ENCODE measurements at places on chromosomes 7 and 10.

- DNase-seq, result no peak
These were observed 255.3 kb downstream of the FZD1 start for GRCh38 chr7:91519241-91520158.

DNA sequence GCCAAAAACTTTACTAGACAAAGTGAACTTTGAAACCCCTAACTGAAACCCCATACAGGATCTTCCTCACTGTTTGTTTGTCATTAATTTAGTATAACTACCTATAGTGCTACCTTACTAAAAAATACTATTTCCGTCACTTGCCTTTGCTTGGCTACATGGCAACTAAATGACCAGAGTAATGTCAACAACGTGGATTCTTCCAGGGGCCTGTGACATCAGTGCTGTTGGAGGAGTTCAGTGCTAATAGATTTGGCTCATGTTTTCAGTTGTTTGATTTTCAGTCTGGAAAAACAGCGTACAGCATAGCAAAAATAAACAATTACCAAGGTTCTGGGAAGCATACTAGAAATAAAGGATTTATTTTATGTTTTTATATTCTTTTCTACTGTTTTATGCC lies 3.0 kb upstream of the ASB15 start:
- no peak for DNase-seq

GRCh38 chr10:97333601-97334369 lies 744 bp downstream of the FRAT2 start:
- no peak for DNase-seq

GRCh38 chr7:104846731-104847130 lies 167.3 kb upstream of the KMT2E start:
- DNase-seq, result no peak

DNA sequence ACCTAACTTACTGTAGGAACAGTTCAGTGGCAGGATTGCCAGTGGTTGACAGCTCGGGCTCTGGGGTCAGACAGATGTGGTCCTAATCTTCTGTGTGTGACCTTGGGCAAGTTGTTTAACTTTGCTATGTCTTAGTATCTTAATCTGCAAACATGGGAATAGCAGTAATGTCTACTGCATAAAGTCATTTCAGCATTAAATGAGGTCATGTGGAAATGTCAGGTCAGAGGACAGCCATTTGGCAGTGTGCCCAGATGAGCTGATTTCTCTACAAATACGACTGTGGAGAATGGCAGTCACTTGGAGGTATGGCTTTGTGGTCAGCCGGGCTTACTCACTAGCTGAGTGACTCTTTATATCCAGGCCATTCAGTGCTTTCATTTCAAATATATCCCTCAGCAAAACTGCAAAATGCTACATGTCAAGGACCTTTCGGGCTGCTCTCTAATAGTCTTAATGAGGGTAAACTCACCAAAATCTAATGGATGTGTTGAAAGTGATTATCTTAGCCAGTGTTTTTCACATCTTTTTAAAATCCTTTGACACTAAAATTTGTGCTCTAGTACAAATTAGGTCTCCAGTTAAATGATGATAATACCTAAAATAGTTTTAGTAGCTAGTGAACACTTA lies 171.4 kb downstream of the ST7 start:
- peak; percentile 94 for DNase-seq
